ENCODE measurements at places on chromosomes 5 and 9.
A peak's percentile ranks its signal among the peaks of the same experiment; 100 is the strongest.

DNA sequence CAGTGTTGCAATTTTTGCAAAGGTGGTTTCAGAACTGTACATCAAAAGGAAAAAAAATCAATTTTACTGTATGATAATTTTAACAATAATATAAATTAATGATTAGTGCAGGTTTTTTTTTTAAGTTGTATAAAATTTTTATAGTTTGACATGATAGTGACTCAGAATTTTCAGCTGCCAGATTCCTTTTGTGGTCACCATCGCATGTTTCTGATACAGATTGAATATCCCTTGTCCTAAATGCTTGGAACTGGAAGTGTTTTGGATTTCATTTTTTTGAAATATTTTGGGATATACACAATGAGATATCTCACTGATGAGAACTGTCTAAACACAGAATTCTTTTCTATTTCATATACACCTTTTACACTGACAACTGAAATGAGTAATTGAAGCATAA is 361.3 kb downstream of the RAB3C start:
- DNase-seq = no peak

DNA sequence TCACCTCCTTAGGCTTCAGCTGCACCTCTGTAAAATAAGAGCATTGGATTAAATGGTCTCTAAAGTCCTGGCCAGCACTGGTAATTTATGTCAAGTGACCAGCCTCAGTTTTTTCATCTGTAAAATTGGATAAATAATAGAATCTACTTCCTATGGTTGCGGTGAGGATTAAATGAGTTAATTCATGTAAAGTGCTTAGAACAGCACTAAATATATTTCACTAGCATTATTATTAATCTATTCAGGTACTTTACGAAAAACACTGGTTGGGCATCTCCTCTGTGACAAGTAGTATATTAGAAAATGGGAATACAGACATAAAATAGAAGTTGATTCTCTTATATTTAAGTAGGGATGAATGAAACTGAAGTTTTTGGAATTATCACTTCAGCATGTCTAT is 13.8 kb upstream of the TMEM245 start:
- DNase-seq = no peak

- no peak for DNase-seq
Measured at GRCh38 chr5:155046591-155046990, 33.0 kb downstream of the KIF4B start.

- no peak for DNase-seq
Measured at GRCh38 chr9:85404911-85405565, 336.7 kb downstream of the AGTPBP1 start.

DNA sequence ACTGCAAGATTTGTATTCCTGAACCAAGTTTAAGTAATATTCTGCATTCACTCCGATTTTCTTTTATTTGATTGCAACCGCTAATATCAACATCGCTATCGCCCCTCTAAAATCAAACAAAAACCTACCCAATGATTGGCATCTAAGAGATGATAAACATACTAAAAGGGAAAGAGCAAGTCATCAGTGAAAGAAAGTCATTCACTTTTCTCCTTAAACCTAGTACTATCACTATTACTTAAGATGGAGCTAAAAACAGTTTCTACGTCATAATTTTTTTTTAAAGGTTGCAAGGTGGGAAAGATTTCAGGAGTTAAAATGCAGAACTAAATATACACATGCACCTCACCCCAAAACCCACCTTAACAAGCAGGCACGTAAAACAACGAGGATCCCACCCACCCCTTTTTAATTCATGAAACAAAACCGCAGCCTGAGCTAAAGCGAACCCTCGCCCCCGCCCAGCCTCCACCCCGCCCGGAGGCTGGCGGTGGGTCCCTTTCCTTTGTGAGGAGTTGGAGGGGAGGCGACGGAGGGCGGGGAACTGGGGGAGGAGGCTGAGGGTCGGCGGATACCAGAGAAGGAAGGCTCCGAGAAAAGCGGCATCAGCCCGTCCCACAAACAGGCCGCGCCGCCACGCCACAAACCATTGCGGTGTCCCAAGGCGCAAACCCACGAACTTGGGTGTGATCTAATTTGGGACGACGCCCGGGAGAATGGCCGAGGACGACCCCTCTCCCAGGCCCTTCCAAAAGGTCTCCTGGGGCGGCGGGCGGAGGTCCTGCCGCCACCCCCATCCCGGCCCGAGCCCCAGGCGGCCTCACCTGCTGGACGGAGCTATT is 861 bp downstream of the UBQLN1 start:
- no peak for DNase-seq

DNA sequence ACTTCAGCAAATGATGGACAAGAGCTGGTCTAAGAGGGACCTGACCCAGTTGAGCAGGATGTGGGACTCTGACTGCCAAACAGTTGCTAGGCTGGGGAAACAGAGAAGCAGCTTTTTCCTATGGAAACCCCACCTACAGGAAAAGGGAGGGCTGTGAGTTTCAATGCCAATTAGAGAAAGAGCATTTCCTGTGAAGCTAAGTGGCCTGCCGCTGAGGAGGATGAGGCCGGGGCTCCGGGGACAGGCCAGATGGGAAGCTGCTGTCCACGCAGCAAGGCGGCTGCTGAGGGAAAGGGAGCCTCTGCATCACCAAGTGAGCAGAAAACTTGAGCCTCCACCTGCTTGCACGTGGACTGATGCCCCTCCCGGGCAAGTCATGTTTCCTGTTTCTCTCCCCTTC is at the start of gene PCDH12:
Gene PCDH12, minus strand, starts transcription at position 90 of the 400 bp plus-strand sequence. CDS start 351 bp downstream, outside the sequence.
- DNase-seq = no peak

DNA sequence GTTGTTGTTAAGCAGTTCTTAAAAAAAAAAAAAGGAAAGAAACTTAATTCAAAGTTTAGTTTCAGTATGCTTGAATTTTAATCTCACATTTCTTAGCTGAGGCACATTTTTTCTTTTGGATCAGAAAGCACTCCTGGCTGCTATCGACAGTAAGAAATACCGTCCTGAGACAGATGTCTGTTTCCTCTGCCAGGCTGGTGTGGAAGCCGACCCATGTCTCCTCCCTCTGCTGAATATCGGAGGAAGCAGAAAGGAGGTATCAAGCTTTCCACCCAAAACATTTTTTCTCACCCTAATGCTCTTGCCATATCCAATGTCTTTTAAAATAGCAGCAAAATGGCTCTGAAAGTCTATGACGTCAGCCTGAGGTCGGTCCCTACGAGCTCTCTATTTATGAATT is 208.1 kb downstream of the TLE4 start:
- DNase-seq = no peak

DNA sequence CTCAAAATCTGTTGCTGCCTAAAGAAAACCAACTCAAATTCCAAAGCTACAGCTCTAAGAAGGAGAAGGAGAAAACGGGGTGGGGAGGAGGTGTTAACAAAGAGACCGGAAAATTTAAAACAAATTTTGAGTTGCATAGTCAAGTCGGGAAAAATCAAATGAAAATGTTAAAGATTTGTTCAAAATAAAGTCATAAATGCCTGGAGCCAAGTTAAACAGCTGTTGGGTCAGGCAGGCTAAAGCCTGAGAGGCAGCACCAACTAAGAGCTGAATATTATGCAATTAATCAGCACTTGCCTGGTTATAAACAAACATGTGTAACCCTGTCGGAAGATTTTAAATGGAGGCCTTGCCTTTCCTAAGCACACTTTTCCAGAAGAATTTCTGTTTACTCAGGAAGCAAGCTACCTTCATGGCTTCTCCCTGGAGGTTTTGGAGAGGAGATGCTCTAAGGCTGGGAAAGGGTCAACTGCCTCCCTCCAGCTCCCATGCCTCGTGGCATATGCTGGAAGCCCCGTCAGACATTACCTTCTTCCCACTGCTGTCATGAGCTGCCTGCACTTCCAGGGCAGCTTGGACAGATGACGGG is 270.5 kb downstream of the DMRT2 start:
- no peak for DNase-seq

DNA sequence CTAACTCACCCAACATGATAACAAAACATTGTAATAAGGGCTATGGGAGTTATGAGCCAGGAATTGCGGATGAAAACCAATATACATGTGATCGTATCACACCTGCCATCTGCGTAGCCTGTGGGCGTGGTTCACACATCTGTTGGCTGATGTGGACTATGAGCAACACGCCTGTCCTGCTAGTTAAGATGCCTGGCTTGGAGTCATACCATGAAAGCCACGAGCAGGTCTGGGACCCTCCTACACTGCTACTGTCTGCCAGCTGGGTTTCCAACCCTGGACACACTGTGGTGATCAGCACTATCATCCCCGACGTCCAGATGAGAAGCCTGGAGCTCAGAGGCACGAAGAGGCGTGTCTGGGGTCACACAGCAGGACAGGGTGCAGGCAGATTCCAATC is 40.2 kb downstream of the STK10 start:
- DNase-seq = no peak

DNA sequence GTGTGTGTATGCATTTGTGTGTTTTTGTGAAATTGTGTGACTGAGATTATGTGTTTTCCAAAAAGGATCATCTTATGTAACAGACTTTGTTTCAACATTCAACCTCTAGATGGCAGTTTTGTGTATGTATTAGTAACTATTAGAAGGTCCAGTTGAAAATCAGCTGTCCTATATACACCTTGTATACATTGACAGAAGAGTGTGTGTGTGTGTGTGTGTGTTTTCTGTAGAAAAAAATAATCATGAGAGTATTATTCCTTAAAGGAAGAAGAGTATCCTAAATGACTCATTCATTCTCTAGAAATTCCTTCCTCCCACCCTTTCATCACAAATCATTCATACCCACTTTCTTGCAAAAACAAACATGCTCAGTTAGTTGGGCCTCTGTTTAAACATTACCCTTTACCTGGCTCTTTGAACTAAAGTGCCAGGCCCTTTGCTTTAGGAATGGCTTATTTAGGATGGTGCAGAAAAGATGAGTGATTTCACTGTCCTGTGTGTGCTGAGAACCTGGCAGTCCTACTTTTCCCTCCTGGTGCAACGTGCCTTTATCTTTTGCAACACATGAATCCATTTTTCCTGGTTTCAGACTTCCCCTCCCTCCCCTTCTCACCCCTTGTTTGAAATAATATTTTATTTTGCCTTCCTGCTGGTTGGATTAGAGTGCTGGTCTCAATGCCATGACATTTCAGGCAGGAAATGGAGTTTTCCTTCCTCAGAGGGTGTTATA is 152.2 kb downstream of the ARHGAP26 start:
- no peak for DNase-seq

DNA sequence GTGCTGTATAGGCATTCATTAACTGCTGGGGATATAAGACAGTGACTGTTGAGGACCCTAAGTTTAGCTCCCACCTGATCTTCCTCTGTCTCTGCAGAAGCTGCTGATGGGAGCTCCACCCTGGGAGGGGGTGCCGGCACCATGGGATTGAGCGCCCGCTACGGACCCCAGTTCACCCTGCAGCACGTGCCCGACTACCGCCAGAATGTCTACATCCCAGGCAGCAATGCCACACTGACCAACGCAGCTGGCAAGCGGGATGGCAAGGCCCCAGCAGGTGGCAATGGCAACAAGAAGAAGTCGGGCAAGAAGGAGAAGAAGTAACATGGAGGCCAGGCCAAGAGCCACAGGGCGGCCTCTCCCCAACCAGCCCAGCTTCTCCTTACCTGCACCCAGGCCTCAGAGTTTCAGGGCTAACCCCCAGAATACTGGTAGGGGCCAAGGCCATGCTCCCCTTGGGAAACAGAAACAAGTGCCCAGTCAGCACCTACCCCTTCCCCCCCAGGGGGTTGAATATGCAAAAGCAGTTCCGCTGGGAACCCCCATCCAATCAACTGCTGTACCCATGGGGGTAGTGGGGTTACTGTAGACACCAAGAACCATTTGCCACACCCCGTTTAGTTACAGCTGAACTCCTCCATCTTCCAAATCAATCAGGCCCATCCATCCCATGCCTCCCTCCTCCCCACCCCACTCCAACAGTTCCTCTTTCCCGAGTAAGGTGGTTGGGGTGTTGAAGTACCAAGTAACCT is 22.1 kb downstream of the PCDHGC5 start:
- no peak for DNase-seq

- DNase-seq = peak; percentile 11
Measured at GRCh38 chr5:111278858-111279504, 54.8 kb downstream of the CAMK4 start.

GRCh38 chr5:110346893-110347358 is 379.5 kb downstream of the TMEM232 start:
- no peak for DNase-seq

- DNase-seq = no peak
Measured at GRCh38 chr9:114227288-114228015, 72.1 kb downstream of the COL27A1 start.

DNA sequence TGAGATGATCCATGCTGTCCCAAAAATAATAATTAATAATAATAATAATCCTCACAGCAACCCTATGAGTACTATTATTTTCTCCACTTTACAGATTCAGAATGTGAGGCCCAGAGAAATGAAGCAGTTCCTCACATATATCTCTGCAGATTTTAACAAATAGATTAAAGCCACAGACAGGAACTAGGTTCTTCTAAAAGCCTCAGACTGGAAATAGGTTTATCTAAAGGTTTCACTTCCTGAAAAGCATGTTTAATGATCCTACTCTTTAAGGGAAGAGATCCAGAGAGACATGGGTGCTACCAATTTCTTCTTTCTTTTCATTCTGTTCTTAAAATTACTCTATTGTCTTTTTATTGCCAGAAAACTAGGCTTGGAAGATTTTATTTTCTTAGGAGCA is 1079.4 kb upstream of the COX7C start:
- DNase-seq = no peak

DNA sequence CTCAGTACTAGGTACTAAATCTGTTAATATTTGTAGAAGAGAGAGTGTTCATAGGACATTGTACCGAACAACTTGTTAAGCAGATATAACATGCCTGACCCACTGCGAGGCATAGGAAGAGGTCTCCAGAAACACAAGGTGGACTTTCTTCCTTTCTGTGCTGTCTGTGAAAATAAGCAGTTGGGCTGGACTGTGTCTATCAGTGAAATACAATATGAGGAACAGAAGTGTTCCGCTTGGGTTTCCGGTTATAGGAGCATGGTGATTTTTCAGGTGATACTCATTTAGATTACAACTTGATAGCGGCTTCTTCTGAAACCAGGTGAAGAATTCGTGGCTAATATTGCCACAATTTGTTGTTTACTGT is 60.9 kb upstream of the TLR4 start:
- DNase-seq = no peak

GRCh38 chr5:91956738-91957137 is 573.6 kb upstream of the ARRDC3 start:
- DNase-seq = no peak

- no peak for DNase-seq
Measured at GRCh38 chr5:63011158-63011557, 432.5 kb downstream of the LRRC70 start.
